CD4-positive, CD25-positive, alpha-beta regulatory T cell (primary cell): ENCODE measurements at places on chromosomes 11 and 22. TPM values are rescaled to one million over a fixed set of nuclear protein-coding genes. Genes with fewer than 3 reads are reported as not detected.

Gene FOSL1
- not detected for polyA plus RNA-seq

Gene CLP1
- 12.6 TPM for polyA plus RNA-seq

Gene TENM4
- not detected for polyA plus RNA-seq

Gene TSSK2
- polyA plus RNA-seq, result not detected

- DNase-seq, result no peak
Observed at GRCh38 chr11:92443199-92443598, 218.6 kb downstream of the FAT3 start.

GRCh38 chr11:28739489-28740280 is 631.5 kb downstream of the METTL15 start:
- DNase-seq, result no peak

DNA sequence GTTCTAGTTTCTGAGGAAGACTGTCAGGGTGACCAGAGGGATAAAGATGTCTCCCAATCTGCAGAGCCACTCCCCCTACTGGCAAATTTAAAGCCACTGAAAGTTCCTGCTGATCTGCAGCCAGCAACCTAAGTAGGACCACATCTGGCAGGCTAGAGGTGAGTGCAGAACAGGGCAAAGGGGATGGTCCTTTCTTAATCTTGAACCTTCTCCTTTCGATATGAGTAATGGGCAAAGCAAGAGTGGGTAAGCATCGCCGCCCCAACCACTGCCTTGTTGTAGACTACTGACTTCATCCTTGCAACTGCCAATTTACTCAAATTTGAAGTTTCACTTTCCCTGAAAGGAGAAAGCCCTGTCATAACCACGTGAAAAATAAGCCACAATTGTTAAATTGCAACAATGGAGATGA is 30.7 kb downstream of the SCUBE2 start:
- DNase-seq, result peak; percentile 68

- DNase-seq, result peak; percentile 9
Observed at GRCh38 chr11:121451178-121451985, 732 bp upstream of the SORL1 start.

DNA sequence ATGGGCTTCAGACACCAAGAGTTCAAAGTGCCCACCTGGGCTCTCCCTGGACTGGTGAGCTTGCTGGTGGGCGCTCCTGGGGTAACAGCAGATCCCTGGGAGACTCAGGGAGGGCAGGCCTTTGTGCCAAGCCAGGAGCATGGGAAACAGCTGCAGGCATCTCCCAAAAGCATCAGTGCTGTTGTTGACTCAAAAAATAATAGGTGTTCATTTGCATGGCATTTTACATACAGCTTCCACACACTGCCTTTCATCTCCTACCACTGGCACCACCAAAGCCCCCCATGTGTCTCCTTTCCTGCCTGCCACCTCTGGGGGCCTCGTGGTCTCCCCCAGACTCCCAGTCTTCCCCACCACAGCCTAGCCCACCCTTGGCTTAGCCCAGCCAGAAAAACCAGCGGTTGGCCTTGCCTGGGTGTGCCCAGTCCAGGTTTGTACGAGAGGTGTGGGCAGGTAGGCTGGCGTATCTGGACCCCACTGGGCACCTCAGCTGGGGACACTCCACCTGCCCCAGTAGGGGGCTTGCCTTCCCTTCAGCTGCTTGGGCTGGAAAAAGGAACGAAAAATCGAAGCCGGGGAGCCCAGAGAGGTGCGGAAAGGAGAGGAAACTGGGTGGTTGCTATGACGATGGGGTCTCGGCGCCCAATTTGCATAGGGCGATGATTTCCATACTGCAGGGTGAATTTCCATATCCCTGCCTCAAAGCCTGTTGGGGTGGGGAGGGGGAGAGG is 15.0 kb downstream of the POU2F3 start:
- no peak for DNase-seq
